Upper lobe of right lung (tissue), 1 donor: ENCODE measurements at places on chromosomes 1 and 21. TPM values are rescaled to one million over a fixed set of nuclear protein-coding genes. Genes with fewer than 3 reads are reported as not detected.

Gene NFASC
- 24.1 TPM for total RNA-seq

- DNase-seq = no peak
Measured at GRCh38 chr1:30133414-30134055, 589.9 kb downstream of the MATN1 start.

GRCh38 chr1:216114180-216114579 is 309.1 kb downstream of the USH2A start:
- no peak for DNase-seq

DNA sequence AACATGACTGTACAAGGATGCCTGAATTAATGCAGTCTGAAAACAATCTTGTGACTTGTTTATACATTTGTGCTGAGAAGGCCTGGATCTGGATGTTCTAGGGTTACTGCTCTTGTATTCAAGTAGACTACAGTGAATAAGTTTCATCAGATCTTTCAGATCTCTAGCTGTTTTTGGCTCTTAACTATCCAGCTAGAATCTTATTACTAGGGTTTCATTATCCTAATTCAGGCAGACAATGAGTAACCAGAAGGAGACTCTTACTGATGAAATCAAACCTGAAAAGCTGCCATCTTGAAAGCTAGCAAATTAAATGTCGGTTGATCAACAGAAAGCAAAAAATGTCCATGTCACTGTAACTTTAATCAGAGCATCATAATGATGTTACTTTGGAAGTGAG is 112.5 kb upstream of the KCNK2 start:
- no peak for DNase-seq

- no peak for DNase-seq
Measured at GRCh38 chr21:45562402-45562801, 20.2 kb upstream of the SLC19A1 start.

Gene TMOD4
- total RNA-seq = not detected

DNA sequence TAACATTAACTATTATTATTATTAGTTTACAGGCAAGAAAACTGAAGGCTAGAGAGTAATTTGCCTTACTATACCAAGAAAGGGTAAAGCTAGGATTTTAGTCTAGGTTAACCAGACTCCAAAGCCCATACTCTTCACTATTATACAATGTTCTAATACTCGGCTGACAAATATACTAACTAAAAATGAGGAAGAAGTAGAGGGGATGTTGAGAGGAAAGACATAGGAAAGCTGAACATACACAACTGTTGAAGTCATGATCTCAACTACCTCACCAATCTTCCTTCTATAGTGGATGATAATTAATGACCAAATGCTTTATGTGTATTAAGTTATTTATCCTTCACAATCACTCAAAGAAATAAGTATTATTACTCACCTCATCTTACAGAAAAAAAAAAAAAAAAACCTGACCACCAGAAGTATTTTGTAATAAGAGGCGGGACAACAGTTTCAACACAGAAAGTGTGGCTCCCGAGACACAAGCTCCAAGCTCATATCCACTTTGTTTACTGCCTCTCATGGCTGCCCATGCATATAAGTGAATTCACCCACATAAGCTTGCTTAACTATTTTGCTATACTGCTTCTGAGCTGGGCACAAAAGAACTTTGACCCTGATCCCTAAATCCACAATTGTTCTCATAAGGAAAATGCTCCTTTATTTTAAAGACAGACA is 78.0 kb downstream of the USP1 start:
- DNase-seq = no peak
